Suprapubic skin (tissue), 4 donors: ENCODE measurements at places on chromosomes 13 and 19. TPM values are rescaled to one million over a fixed set of nuclear protein-coding genes. Genes with fewer than 3 reads are reported as not detected.

DNA sequence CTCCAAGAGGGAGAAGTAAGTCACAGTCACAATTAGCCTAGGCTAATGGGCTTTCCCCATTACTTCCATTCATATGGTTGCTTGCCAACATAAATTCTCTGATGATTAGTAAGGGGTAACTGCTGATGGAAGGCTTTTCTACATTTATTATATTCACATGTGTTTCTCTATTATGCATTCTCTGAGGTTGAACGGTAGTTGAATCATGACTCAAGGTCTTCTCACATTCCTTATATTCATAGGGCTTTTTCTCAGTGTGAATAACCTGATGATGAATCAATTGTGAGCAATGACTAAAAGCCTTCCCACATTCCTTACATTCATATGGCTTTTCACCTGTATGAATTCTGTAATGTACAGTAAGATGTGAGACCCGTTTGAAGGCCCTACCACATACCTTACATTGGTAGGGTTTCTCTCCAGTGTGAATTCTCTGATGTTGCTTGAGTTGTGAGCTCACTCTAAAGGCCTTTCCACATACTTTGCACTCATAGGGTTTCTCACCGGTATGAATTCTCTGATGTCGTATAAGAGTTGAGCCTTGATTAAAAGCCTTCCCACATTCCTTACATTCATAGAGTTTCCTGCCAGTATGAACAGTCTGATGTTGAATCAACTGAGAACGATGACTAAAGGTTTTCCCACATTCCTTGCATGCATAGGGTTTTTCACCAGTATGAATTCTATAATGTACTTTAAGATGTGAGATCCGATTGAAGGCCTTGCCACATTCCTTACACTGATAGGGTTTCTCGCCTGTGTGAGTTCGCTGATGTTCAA is 9.3 kb downstream of the ZNF582 start:
- no peak overlapping the region for H3K27ac ChIP-seq
- no peak overlapping the region for H3K4me3 ChIP-seq
- DNase-seq = no peak
- no peaks in the 10 kb centered on the region for H3K27me3 ChIP-seq

- no peaks in the 10 kb centered on the region for H3K27me3 ChIP-seq
- H3K4me1 ChIP-seq = peaks cover 92% of the 10 kb centered on the region
- no peaks in the 10 kb centered on the region for H3K36me3 ChIP-seq
- peak overlapping the region; percentile 8 for H3K4me3 ChIP-seq
Observed at GRCh38 chr19:38664503-38665211, 17.2 kb downstream of the ACTN4 start.

DNA sequence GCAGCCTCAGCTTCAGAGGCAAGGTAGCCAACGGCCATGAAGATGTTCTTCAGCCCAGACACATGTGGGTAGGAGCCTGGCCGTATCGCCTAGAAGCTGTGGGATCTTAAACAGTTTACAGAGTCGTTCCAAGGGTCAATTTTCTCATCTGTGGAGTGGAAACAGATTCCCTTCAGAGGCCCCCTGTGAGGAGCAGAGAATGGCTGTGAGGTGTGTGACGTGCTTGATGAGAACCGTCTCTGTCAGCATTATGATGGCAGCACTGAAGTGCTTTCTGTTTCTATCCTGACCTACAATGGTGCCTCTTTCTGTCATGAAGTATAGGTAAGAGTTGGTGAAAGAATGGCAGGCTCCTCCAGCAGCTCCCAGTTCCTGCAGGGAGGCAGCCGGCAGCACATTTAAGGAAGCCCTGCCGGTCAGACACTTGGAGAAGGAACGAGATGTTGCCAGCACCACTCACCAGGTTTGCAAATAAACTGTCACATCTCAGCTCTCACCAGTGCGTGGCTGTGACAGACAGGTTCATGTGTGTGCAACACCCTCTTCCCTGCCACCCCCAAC is 277.3 kb downstream of the FOXO1 start:
- H3K27me3 ChIP-seq = no peaks in the 10 kb centered on the region
- no peak for DNase-seq
- H3K36me3 ChIP-seq = no peaks in the 10 kb centered on the region
- peaks cover 7% of the 10 kb centered on the region for H3K4me1 ChIP-seq
- no peak overlapping the region for H3K4me3 ChIP-seq

- no peak overlapping the region for H3K27ac ChIP-seq
- no peaks in the 10 kb centered on the region for H3K27me3 ChIP-seq
- DNase-seq = no peak
- no peak overlapping the region for H3K4me3 ChIP-seq
Observed at GRCh38 chr13:97849305-97849704, 104.2 kb upstream of the IPO5 start.

GRCh38 chr13:83182845-83183244 is 699.4 kb downstream of the SLITRK1 start:
- H3K27ac ChIP-seq = no peak overlapping the region
- no peaks in the 10 kb centered on the region for H3K4me1 ChIP-seq
- no peaks in the 10 kb centered on the region for H3K36me3 ChIP-seq
- H3K4me3 ChIP-seq = no peak overlapping the region
- DNase-seq = no peak
- no peaks in the 10 kb centered on the region for H3K27me3 ChIP-seq

DNA sequence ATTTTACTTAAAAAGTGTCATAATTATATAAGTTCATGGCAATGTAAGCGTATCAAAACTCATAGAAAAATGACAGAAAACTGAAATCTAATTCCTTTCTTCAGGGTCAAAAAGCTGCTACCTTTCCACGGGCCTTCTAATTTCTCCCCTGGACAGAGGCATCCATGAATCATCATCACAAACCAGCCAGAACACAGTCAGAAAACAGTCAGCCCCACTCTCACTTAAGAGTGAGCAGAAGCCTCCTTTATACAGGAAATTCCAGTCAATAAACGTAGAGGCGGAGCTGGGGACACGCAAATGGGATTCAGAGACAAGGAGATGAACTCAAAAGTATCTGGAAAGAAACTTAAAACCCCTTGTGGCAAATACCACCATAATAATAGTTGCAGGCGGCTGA is 54.2 kb upstream of the ABCC4 start:
- H3K27ac ChIP-seq = no peak overlapping the region
- no peaks in the 10 kb centered on the region for H3K36me3 ChIP-seq
- H3K27me3 ChIP-seq = no peaks in the 10 kb centered on the region
- H3K4me1 ChIP-seq = no peaks in the 10 kb centered on the region
- H3K4me3 ChIP-seq = no peak overlapping the region

DNA sequence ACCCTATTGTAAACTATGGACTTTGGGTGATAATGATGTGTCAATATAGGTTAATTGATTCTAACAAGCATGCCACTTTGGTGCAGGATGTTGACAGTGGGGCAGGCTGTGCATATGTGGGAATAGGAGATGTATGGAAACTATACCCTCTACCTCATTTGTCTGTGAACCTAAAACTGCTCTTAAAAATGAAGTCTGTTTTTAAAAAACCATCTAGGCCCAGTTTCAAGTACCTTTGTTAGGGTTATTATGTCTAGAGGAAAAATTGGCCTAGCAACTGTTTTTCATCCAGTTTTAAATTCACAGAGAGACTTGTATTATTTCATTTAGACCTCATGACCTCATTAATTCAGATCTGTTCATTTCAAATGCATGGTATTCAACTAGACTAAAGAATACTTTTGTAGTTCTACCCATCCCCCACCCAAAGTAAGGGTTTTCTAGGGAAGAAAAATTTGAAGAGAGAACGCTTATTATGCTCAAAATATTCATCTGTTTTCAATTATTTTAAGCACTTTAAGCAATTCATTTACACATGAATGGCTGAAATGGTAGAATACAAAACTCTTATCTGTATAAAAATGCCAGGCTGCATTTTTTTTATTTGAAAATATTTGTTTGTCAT is 1781.9 kb upstream of the MIR17HG start:
- no peaks in the 10 kb centered on the region for H3K4me1 ChIP-seq
- no peak for DNase-seq
- H3K4me3 ChIP-seq = no peak overlapping the region
- H3K36me3 ChIP-seq = no peaks in the 10 kb centered on the region
- H3K27ac ChIP-seq = no peak overlapping the region

GRCh38 chr19:29665826-29666577 is 741 bp downstream of the PLEKHF1 start:
- no peaks in the 10 kb centered on the region for H3K27me3 ChIP-seq
- peak overlapping the region; percentile 85 for H3K27ac ChIP-seq
- H3K4me1 ChIP-seq = peaks cover 85% of the 10 kb centered on the region
- H3K4me3 ChIP-seq = peak overlapping the region; percentile 74
- DNase-seq = no peak

DNA sequence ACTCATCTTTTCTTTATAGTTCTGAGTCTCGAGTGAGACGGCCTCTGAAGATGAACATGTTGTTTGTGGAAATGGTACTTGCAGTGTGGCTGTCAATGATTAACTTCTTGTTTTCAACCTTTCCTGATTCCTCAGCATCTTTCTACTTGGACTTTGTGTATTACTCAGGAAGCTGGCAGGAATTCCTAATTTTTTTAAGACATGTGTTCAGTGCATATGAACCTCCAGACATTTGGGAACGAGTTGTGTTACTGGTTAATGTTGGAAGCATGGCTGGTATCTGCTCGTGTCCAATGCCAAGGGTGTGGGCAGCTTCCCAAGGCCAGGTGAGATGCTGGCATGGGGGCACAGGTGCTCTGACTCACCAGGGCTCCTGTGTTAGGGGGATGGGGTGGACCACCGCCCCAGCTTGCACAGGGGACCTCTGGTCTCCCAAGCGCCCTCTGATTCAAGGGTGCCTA is 61.1 kb upstream of the MCF2L start:
- no peak overlapping the region for H3K27ac ChIP-seq
- DNase-seq = peak; percentile 60
- H3K36me3 ChIP-seq = no peaks in the 10 kb centered on the region
- H3K4me1 ChIP-seq = no peaks in the 10 kb centered on the region

DNA sequence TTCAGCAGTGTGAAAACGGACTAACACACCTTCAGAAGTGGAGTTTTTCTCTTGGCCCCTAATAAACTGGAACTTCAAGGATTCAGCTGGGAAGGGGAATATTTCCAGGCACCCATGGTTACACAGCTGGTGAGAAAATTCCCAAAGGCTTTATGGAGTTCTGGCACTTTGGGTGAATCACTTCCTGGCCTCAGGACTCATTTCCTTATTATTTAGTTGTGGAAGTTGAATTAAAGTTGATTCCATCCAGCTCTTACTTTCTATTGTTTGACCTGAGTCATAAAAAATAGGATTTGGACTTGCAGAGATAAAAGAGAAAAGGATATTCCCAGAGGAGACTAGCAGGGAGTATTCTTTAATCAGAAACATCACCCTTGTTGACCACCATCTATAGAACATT is 882.1 kb downstream of the UQCRFS1 start:
- no peaks in the 10 kb centered on the region for H3K27me3 ChIP-seq
- H3K4me1 ChIP-seq = no peaks in the 10 kb centered on the region
- no peaks in the 10 kb centered on the region for H3K36me3 ChIP-seq
- DNase-seq = no peak

DNA sequence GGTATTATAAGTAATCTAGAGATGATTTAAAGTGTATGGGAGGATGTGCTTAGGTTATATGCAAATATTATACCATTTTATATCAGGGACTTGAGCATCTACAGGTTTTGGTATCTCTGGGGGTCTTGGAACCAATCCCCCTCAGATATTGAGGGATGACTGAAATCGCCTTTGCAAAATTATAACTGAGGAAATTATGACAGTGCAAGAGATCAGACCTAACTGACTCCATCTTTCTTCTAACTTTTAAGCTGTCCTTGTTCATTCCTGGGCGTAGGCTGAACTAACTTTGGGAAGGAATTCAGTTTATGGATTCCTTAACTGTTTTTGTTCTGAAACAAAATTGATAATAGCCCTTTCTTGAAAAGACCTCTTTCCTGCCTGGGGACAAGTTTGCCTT is 190.7 kb upstream of the KL start:
- H3K27ac ChIP-seq = no peak overlapping the region
- H3K4me3 ChIP-seq = no peak overlapping the region
- no peaks in the 10 kb centered on the region for H3K27me3 ChIP-seq
- no peaks in the 10 kb centered on the region for H3K36me3 ChIP-seq
- H3K4me1 ChIP-seq = no peaks in the 10 kb centered on the region

DNA sequence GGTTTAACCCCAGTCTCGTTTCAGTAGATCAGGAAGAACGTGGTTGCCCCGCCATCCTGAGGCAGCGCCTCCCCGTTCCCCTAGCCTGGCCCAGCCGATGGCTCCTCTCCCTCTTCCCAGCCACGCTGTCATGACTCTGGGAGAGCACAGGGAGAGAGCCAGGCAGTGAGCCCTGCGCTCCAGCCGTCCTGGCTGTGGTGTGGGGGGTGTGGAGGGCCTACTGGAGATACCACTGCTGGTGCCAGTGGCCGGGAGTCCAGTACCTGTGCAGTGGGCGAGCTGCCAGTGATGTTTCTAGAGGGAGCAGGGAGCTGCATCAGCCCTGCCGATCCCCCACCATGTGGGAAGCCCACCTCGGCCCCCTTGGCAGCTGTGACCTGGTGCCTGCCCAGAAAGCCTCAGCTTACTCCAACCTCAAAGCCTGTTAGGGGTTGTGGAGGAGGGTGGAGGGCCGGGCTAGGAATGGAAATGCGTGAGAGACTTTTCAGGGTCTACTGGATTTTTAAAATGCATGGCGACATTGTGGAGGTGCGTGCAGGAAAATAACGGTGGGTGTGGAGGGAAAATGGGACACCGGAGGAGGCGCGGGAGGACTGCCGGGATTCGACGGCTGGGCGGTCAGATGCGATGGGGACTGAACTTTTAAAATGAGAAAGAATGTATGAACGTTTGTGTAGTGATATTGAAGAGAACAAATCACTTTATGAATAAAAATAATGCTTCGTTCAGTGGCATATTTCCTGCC is 4.9 kb downstream of the TEX29 start:
- H3K4me1 ChIP-seq = no peaks in the 10 kb centered on the region
- H3K4me3 ChIP-seq = no peak overlapping the region
- H3K36me3 ChIP-seq = no peaks in the 10 kb centered on the region
- no peak overlapping the region for H3K27ac ChIP-seq

- no peak overlapping the region for H3K4me3 ChIP-seq
- no peaks in the 10 kb centered on the region for H3K4me1 ChIP-seq
- H3K27me3 ChIP-seq = no peaks in the 10 kb centered on the region
- no peak for DNase-seq
Observed at GRCh38 chr13:60647547-60647946, 250.5 kb downstream of the TDRD3 start.

CEACAM4 gene
- 1.9 TPM for total RNA-seq

SAMD1 gene
- total RNA-seq = 29.3 TPM

PTH2 gene
- total RNA-seq = not detected

ISOC2 gene
- total RNA-seq = 44.7 TPM

LTBP4 gene
- 236 TPM for total RNA-seq

GAPDHS gene
- total RNA-seq = 8.4 TPM

ATP4A gene
- total RNA-seq = not detected

TMEM221 gene
- total RNA-seq = 0.68 TPM
